ENCODE measurements at places on chromosomes 13 and 19.

DNA sequence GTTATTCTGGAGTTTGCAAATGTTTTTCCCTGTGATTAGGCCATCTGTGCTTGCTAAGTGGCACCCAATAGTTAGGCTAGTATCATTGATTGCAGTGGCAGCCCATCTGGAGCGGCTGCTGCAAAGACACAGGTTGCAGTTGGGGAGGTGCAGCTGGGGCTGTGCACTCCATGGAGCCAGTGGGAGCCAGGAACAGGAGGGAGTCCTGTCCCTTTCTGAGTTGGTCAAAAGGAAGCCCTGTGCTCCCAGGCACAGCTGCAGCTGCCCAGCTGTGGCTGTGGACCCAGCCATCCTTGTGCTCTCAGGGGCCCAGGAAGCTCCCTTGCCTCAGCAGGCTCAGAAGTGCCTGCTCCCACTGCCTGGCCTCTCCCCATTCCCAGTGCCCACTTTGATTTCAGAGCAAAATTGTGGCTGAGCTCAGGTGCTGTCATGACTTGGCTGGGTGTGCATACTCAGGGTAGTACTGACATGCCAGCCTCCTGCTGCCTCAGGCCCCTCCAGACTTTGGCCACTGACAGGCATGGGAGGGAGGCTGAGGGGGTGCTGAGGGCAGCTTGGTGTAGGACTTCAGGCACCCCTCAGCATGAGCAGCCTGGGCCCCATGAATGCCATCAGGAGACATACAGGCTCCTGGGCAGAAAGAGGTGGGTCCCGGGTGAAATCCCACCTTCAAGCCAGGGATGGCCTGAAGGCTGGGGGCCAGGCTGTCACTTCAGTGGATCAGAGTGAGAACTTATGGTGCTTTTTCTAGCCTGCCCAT lies 270.6 kb downstream of the PCDH20 start:
- DNase-seq, result no peak

DNA sequence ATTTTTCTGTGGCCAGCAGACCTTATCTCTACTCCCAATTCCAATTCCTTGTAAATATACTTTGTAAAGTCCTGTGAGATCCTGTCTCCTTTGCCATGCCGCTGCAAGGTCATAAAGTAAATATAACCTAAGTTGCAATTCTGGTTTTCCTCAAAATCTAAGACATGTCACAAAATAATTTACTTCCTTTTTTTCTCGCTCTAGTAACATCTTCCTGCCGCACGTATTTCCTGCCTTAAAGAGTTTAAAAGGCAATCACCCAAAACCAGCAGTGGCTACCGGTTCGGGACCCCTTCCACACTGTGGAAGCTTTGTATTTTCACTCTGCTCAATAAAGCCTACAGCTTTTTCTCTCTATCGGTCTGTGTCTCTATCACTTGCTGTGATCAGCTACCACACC lies 832.0 kb upstream of the SLITRK5 start:
- no peak for DNase-seq

DNA sequence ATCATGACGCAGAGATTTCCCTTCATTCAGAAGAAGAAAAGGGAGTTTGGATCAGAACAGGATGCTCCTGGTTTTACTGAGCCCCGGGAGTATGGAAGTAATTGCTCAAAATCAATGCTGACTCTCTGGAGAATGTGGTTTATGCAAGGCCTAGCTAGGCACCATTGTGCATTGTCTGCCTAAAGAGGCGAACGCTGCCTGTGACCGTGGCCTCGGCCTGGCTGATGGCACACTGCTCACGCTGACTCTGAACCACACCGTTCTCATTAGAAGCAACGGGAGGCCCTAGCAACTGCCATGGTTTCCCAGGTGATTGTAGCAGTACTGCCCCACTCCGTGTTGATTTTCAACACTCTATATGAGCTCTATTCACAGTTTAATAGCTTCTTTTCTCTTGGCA lies 41.7 kb upstream of the UBL3 start:
- DNase-seq, result no peak

- peak; percentile 11 for DNase-seq
Measured at GRCh38 chr19:23787106-23787505, 28.4 kb upstream of the ZNF681 start.

- no peak for DNase-seq
Measured at GRCh38 chr13:71913717-71914116, 46.7 kb upstream of the DACH1 start.

All from PC-9 (cell line).